ENCODE measurements at places on chromosomes 12 and 14.

DNA sequence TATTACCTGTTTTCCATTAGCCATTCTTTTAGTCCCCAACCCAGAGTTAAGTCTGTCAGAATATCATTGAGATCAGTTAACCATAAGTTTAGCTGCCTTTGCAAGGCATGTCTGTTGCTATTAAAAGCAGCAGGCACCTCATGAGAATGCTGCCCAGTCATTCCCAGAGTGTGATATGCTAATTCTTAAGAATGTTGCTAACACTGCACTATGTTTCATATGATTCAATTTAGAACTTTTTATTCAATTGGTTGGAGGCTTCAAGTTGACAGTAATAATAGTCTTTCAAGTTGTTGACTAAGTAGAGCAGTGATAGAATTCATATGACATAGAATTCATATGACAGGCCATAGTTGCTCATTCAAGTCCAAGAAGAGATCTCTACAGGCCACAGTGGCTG is 292.3 kb downstream of the FUT8 start:
- no peaks in the 10 kb centered on the region for H3K36me3 ChIP-seq
- no peak overlapping the region for H3K27ac ChIP-seq
- no peak for DNase-seq
- H3K4me3 ChIP-seq: no peak overlapping the region
- no peaks in the 10 kb centered on the region for H3K27me3 ChIP-seq

GRCh38 chr12:30622509-30622908 is 73.2 kb downstream of the IPO8 start:
- H3K36me3 ChIP-seq: no peaks in the 10 kb centered on the region
- H3K27ac ChIP-seq: no peak overlapping the region
- no peaks in the 10 kb centered on the region for H3K4me1 ChIP-seq
- H3K27me3 ChIP-seq: no peaks in the 10 kb centered on the region
- DNase-seq: no peak
- no peak overlapping the region for H3K4me3 ChIP-seq

- no peaks in the 10 kb centered on the region for H3K4me1 ChIP-seq
- no peaks in the 10 kb centered on the region for H3K27me3 ChIP-seq
- no peak for DNase-seq
- no peaks in the 10 kb centered on the region for H3K36me3 ChIP-seq
- no peak overlapping the region for H3K27ac ChIP-seq
Measured at GRCh38 chr12:28367326-28367725, 177.1 kb downstream of the CCDC91 start.

GRCh38 chr12:121167232-121167820 is 34.6 kb downstream of the P2RX7 start:
- H3K27ac ChIP-seq: no peak overlapping the region
- no peaks in the 10 kb centered on the region for H3K36me3 ChIP-seq
- no peaks in the 10 kb centered on the region for H3K4me1 ChIP-seq
- DNase-seq: no peak
- H3K4me3 ChIP-seq: no peak overlapping the region

GRCh38 chr12:49288412-49288853 is 6.5 kb upstream of the PRPH start:
- no peaks in the 10 kb centered on the region for H3K4me1 ChIP-seq
- H3K4me3 ChIP-seq: no peak overlapping the region
- no peak overlapping the region for H3K27ac ChIP-seq
- no peaks in the 10 kb centered on the region for H3K36me3 ChIP-seq

- DNase-seq: no peak
- H3K27me3 ChIP-seq: no peaks in the 10 kb centered on the region
- no peak overlapping the region for H3K4me3 ChIP-seq
- H3K36me3 ChIP-seq: no peaks in the 10 kb centered on the region
Measured at GRCh38 chr14:59785629-59786028, 84.9 kb downstream of the RTN1 start.

DNA sequence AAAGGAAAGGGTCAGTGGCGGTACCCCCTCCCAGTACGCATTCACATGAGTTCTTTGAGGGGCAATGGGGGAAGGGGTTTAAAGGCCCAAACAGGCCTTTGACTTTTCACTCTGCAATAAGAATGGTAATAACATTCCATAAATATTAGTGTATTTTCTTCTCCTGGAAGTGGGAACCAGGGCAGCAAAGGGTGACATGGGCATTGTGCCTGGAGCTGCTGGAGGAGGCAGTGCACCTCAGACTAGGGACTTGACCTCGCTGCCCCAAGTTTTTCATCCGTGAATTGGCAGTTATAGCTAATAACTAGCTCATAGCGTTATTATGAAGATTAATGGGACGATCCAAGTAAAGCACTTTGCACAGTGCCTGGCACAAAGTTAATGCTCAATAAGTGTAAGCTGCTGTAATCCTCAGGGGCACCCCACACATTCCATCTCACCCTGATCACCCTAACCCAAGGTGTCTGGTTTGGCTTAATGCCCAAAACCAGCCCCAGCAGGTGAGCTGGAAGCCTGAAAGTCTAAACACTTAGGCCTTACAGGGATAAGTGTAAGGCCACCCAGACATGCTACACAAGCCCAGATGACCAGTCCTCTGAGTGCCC is 2.8 kb upstream of the KCNH3 start:
- no peaks in the 10 kb centered on the region for H3K27me3 ChIP-seq
- no peaks in the 10 kb centered on the region for H3K36me3 ChIP-seq
- H3K27ac ChIP-seq: no peak overlapping the region
- H3K4me3 ChIP-seq: no peak overlapping the region
- no peak for DNase-seq

DNA sequence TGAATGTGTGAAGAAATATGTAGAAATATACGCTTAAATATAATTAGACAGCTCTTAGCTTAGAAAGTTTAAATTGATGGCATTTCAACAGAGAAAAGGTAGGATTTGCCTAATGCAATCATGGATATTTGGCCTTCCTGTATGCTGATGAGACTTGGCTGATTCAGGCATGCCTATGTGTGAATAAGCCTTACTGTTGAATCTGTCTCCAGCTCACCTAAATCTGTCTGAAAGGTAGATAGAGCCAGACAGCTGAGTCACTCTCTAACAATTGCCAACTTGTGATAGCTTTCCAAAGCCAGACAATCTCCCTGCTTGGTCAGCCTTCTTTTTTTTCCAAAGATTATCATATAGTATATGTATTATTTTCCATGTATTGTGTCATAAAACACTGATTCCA is 92.8 kb upstream of the FLRT2 start:
- H3K27ac ChIP-seq: no peak overlapping the region
- H3K27me3 ChIP-seq: no peaks in the 10 kb centered on the region
- H3K36me3 ChIP-seq: no peaks in the 10 kb centered on the region
- no peak for DNase-seq
- H3K4me1 ChIP-seq: no peaks in the 10 kb centered on the region

GRCh38 chr14:74922752-74923401 is at the start of gene RPS6KL1:
RPS6KL1 (minus strand) TSS chr14:74923260; CDS start chr14:74921541, 1,719 bp downstream.
- H3K4me3 ChIP-seq: peak within 1 kb of the TSS; percentile 73
- no peaks in the 10 kb centered on the region for H3K27me3 ChIP-seq
- H3K4me1 ChIP-seq: no peaks in the 10 kb centered on the region
- DNase-seq: peak; percentile 89
- H3K36me3 ChIP-seq: no peaks in the 10 kb centered on the region

DNA sequence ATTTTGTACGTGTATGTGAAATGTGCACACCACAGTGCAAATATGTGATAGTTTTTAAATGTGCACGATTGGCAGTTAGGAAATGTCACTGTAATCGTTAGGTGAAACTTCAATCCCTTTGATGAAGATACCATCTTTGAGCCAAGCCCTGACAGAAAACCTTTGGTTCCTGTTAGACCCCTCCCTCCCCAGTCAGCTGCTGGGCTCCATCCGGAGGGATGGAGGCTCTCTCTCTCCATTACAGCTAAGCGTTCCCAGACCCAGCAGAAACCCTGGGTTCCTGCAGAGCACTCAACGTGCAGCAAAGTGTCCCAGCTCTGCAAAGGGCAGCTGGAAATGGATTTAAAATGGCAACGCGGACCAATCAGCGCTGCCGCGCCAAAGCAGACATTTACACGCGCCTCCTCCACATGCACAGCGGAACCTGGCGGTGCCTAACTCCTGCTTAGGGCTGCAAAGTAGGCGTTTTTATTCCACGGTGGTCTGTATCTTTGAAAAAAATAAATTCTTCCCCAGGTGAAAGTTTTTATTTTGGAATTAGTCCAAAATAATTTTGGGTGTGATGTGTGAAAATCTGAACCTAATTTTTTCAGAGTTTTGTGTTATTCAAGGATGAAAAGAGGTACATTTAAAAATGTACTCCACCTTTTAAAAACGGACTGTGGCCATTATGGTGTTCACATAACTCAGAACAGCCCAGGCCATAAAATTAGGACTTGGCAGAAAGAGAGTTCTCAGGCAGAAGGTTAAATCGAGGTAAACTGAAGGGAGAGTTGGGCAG is 1.4 kb upstream of the HMGA2 start:
- DNase-seq: no peak
- no peak overlapping the region for H3K27ac ChIP-seq
- no peaks in the 10 kb centered on the region for H3K27me3 ChIP-seq
- no peaks in the 10 kb centered on the region for H3K4me1 ChIP-seq
- H3K4me3 ChIP-seq: no peak overlapping the region
- H3K36me3 ChIP-seq: no peaks in the 10 kb centered on the region

GRCh38 chr14:42778984-42779383 is 1172.3 kb downstream of the LRFN5 start:
- no peaks in the 10 kb centered on the region for H3K4me1 ChIP-seq
- H3K4me3 ChIP-seq: no peak overlapping the region
- no peaks in the 10 kb centered on the region for H3K27me3 ChIP-seq
- H3K36me3 ChIP-seq: no peaks in the 10 kb centered on the region
- H3K27ac ChIP-seq: no peak overlapping the region

DNA sequence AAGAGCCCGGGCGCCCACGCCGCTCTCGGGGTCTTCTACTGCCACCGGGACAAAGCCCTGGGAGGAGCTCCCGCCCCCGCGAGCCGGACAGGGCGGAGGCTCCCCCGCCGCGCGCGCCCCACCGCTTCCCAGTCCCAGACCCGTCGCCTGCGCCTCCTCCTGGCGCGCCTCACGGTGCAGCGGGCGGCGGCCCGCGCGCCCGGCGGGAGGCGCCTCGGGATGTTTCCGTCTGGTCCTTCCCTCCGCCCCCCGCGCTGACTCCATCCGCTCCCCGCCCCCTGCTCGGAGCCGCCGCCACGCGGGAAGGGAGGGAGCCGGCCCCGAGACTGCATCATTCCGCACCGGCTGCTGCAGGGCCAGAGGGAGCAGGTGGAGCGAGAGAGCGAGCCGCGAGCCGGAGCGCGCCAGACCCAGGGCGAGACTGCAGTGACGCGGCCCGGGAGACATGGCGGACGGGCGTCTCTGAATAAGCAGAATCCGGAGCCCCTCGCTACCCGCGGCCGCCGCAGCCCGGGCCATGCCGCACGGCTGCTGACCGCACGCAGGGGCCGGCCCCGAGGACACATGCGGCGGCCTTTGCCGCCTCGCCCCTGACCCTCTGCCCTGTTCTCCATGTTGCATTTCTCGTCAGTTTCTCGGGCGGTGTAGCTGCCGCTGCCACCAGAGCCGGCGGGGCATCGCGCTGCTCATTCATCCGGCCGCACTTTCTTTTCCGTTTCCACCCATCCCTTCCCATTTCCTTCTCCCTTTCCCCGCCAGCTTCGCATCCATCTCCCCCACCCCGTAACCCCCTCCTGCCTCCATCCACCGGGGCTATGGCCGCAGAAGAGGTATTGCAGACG is at the start of gene BICD1:
TSS of gene BICD1 (plus strand) at position 331 of the 842 bp plus-strand sequence. CDS start at position 816, 485 bp downstream.
- DNase-seq: peak; percentile 93
- peak within 1 kb of the TSS; percentile 86 for H3K4me3 ChIP-seq
- H3K4me1 ChIP-seq: no peaks in the 10 kb centered on the region
- no peaks in the 10 kb centered on the region for H3K36me3 ChIP-seq
